ENCODE measurements at places on chromosomes 16 and 17.
A peak's percentile ranks its signal among the peaks of the same experiment; 100 is the strongest.

DNA sequence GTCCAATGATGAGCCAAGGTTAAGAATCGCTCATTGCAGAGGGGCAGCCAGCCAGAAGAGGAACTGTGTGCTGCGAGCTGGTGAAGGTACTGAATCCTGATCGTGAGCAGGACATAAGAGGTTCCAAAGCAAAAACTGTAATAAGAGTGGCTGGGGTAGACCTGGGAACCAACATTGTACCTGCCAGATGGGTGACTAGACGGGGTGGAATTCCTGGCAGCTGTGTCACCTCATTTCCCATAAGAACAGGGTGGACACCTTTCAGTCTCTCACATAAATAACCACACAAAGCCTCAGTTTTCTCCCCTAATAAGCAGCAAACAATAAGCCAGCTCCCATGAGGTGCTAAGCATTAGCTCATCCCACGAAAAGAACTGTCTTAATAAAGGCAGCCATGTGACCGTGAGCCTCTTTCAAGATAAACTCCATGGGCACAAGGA lies 290.3 kb downstream of the SOX9 start:
- DNase-seq: no peak

DNA sequence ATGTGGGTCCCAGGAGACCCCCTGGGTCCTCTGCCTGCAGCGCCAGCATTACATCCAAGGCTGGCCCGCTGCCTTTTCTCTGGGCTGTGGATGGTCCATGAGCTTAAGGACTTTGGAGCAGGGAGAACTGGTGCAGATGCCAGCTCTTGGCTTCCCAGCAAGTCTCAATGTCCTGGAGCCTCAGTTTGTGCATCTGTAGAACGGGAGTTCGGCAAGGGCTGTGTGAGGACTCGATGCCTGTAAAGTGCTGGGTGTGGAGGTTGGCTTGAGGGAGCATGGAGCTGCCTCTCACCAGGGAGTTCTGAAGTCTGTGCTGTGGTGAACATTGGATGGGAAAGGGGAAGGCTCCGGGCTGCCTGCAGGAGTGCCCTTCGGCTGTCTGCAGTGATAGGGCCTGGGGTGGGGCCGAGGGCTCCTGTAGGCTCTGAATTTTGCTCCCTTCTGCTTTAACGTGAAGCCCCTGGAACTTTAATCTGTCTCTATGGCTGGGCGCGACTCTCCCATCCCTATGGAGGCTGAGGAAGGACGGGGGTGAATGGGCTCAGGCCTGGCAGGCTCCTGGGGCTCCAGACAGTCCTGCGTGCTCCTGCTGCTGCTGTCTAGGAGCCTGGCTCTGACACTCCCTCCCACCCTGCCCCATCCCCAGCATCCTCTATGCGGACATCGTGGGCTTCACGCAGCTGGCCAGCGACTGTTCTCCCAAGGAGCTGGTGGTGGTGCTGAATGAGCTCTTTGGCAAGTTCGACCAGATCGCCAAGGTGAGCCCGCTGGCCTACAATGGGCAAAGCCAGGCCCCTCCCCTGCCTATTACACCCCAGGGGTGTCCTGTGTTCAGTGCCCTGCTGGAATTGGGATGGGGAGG lies 27.9 kb downstream of the ADCY7 start:
- no peak for DNase-seq

GRCh38 chr16:73062743-73063733 lies 15.1 kb upstream of the ZFHX3 start:
- no peak for DNase-seq

DNA sequence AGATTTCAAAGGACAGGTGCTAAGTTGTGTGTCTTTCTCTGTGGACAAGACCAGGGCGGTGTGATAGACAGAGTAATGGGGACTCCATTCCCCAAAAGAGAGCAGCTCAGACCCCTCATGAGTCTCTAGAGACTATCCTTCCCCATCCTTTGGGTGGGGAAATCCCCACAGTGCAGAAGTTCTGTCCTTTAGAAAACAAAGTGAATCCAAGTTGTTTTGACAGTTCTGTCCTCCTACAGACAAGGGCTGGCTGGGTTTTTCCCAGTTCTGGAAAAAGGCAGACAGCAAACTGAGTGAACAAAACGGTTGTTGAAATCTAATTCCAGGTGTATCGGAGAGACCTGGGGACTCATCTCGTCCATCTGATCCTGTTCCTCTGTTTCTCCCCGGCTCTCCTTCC lies 11.0 kb upstream of the HAS3 start:
- DNase-seq: no peak

GRCh38 chr16:85850344-85850880 lies 48.5 kb upstream of the IRF8 start:
- no peak for DNase-seq

- DNase-seq: no peak
Measured at GRCh38 chr16:65365732-65366715, 244.2 kb upstream of the CDH11 start.

GRCh38 chr17:78458091-78458490 lies 79.6 kb downstream of the PGS1 start:
- DNase-seq: no peak

GRCh38 chr17:57784226-57784895 lies 39.3 kb upstream of the CCDC182 start:
- DNase-seq: no peak

- peak; percentile 93 for DNase-seq
Measured at GRCh38 chr17:78351449-78352006, 8.3 kb downstream of the SOCS3 start.

- DNase-seq: no peak
Measured at GRCh38 chr17:75765981-75766380, 989 bp upstream of the GALK1 start.

- no peak for DNase-seq
Measured at GRCh38 chr17:55580596-55581133, 69.4 kb upstream of the SMIM36 start.

GRCh38 chr16:86541560-86541959 lies 13.5 kb downstream of the MTHFSD start:
- no peak for DNase-seq

GRCh38 chr17:2982854-2983253 lies 80.6 kb downstream of the OR1D5 start:
- no peak for DNase-seq

DNA sequence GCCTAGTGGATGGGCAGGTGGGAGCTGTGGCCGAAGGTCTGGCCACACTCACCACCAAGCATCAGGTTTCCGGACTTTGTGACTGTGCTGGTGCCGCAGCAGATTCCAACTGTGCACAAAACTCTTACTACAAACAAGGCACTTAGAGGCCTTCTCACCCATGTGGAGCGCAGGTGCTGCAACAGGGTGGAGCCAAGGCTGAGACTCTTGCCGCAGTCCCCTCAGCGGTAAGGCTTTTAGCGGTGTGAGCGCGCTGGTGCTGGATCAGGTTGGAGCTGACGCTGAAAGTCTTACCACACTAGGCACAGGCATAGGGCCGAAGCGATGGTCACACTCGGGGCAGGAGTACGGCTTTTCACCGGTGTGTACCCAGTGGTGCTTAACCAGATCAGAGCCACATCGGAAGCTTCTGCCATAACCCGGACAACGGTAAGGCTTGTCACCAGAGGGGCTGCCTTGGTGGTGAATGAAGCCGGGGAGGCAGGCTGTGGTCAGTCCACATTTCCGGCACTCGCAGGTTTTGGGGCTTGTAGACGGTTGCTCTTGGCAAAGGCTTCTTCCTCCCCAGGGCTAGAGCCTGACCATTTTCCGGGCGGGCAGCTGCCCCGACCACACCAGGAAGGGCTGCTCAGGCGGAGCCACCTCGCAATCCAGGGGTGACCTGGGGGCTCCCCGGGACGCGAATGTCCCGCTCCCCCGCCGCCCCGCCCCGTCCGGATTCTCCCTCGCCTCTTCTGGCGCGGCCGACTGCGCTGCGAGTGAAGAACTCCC lies 1.0 kb upstream of the ARMC5 start:
- DNase-seq: no peak

DNA sequence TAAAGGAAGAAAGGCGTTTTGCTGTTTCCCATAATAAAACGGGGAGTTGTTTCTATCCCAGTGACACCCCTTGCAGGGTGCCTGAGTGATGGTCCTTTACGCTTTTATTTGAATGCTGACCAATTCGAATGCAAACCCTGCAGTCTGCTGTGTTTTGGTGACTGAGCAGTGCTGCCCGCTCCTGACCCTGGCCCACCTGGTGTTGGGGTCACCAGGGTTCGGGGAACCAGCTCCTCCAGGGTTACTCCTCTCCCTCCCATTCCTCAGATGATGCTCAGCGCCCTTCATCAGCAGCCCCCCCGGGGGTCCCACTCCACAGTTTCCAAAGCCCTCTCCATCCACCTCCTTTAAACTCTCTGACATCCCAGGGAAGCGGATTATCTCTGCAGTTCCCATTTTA lies 6.0 kb downstream of the CA4 start:
- DNase-seq: no peak

DNA sequence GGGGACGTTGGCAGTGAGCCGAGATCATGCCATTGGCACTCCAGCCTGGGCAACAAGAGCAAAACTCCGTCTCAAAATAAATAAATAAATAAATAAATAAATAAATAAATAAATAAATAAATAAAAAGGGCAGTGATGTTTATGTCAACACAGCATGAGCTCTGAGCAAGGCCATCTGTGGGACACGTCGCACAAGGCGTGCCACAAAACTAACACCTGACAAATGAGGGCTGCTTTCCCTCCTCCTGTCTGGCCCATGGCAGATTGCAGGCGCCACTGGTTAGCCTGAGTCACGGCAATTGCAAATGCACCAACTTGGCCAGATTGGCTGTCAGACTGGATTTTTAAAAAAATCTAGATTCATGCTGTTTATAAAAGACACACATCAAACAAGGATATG lies 25.9 kb upstream of the SPNS3 start:
- DNase-seq: no peak

DNA sequence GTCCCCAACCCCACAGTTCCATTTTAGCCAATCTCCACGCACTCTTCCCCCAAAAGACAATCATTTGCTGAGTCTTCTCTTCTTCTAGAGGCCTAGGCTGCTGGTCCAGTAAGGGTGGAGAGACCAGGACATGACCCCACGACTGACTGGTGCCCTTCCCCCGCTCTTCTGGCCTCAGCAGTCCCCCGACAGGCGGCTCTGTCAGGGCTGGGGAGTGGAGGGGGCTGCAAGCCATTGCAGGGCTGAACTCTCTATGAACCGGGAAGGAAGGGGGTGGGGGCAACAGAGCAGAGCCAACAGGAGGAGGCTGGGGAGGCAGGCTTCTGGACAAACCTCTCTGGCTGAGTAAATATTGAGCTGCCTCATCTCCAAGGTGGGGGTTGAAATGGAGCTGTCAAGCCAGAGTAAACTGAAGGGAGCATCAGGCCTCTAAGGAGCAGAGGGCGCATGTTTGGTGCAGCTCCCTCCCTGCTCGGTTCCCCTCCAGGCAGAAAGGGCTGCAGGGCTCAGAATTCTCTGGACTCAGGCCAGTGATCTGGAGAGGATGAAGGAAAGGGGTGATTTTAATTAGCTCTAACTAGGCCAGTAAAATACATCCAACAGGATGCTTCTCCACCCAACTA lies 8.7 kb downstream of the HOXB1 start:
- no peak for DNase-seq

DNA sequence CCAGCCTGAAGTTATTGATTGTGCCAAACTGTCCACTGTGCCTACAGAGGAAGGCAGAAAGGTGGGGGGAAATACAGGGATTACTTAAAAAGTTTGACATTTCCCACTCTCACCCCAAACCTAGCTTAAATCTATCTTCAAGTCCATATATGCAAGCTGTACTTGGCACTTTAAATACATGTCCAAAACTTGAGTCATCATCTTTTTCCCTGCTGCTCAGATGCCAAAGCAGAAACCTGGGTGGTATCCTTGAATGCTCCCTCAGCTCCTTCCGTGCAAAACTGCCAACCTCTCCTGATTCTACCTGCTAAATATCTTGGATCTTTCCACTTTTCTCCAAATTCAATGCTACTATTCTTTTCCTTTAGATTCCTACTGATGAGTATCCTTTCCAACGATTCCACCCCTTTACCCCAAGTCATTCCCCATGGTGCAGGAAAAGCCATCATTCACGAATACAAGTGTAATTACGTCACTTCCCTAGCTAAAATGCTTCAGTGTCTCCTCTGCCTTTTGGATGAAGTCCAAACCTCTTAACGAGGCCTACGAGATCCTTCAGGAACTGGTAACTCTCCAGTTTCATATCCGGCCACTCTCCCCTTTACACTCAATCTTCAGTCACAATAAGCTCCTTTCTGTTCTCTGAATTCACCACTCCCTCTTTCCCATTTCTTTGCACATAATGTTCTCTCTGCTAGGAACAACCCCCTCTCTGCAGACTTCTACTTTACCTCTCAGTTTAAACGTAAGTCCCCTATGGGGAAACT lies 9.3 kb downstream of the BECN1 start:
- no peak for DNase-seq

GRCh38 chr16:52912565-52913173 lies 140.0 kb downstream of the CHD9NB start:
- DNase-seq: peak; percentile 13

DNA sequence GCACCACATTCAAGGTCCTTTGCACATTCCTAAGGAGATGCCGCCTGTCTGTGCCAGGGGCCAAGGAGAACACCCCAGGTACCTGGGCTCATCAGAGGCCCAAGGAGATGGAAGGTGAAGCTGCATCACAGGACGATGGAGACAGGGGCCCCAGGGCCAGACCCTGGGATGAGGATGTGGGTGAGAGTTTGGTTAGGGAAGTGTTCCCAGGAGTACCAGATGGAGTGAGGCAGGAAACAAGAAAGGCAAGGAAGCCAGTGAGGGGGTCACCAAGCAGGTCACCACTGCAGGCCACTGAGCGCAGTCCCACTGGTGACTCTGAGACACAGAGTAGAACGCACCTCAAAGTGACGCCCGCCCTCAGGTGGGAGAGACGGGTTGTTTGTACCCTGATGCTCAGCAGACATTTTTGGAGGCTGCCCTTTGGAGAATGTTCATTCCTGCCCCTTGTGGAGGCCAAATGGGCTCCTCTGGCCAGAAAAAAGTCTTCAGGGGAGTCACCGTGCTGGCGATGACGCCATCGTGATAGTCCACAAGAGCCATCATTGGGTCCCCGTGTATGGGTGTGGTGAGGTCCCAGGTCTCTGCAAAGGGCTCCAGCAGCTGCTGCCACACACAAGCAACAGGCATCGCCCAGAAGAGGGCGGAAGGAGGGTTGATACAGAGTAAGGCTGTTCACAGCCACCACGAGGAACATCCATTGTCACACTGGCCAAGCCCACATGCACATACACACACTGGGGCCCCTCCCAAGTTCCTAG lies 57.5 kb downstream of the BEAN1 start:
- no peak for DNase-seq

DNA sequence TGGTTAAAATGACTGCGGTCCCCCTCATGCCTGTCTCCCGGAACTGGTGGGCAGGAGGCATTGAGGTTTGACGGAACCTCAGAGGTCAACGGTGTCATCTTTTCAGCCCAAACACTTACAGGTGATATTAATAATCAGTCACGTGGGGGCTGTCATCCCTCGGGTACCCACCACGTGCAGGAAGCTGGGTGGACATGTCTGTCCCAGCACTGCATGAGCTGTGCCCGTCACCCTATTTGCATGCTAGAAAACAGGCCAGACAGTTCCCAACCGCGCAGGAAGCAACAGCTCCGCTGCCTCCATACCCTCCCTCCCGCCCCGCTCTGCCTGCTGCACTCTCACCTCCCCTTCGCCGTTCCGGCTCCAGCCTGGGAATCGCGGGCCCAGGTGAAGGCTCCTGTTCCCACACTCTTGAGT lies 1.4 kb downstream of the SYNGR3 start:
- DNase-seq: no peak

All from keratinocyte (primary cell).